NCI-H1417 treated with DMSO at 0.1 percent for 48 hours (cell line): ENCODE measurements at places on chromosomes 5 and 9.

- no peak for DNase-seq
These were observed 50.8 kb downstream of the DMRT2 start for GRCh38 chr9:1100945-1101344.

DNA sequence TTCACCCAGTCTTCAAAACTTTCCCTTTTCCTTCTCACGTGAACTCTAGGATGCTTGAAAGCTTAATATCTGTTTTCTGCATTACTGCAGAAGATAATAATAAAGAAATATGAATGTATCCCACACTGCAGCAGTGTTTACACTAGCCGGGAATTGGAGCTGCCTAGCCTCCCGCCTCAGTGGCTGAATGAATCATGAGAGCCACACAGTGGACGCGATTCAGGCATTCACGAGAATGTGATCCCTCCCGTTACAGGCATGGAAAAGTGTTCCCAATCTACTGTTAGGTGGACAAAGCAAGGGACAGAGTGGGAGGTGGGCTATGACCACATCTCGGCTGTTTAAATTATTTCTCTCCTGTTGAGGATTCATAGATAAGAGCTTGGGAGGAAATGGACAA lies 69.4 kb upstream of the CTSL start:
- no peak for DNase-seq

DNA sequence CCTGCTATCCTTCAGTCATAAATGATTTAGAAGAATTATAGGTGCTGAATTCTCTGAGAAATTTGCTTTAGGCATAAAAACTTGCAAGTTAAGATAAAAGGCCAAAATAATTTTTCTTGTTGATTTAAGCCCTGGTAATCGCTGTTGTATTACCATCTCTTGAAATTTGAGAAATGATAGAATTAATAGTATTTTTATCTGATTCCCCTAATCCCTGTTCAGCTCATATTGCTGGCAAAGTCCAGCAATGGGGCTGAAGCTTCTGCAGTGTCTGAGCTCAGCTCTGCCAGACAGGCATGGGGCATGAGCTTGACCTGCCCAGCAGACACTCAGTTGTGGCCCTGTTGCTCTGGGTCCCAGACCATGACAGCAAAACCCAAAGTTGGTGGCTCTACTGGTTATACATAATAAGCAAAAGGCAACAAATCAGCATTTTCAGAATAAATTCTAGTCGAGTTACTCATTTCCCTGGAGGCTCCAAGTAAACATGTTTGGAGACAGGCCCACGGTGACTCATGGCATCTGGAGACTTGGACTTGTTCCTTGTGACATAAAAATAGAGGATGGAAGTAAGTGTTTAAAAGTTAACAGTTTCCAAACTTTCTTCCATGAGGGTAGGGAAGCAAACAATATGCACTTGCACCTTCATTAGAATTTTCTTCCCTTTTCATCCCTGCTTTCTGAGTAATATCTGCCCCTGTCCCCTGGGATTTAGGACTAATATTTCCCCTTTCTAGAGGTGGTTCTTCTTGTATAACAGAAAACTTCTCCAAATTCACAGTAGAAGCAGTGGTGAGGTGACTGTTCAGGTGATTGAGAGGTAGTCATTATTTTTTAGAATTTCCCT lies 60.2 kb upstream of the SLC2A8 start:
- no peak for DNase-seq

DNA sequence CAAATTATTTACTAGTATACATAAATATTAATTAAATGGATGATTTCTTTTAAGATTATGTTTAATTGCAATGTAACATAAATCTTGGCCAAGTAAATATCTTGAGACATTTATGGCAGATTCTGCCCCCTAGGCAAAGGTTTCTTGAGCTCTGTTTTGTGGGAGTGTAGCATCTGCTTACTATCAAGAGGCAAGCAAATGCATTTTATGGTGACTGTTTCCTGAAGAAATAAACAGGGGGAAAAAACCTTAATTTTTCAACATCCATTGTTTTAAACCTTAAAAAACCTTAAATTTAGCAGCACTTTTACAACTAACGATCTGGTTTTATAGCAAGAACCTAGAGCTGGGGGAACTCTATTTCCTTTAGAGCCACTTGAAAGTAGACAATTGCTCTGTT lies 25.7 kb upstream of the FREM1 start:
- no peak for DNase-seq

DNA sequence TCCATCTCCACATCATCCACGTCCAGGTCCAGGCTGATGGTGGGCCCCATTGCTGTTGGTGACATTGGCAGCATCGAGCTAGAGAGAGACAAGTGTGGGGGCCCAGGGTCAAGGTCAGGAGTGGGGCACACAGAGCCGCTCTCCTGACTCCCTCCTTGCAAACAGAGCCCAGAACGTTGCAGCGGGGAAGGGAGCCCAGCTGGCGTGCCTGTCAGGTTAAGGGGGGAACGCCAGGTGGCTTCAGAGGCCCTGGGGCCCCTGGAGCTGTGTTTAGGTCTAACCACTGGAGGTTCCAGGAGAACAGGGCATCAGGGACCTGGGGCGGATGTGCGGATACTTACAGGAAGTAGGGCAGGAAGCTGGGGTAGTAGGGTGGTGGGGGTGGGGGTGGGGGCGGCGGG lies 7.5 kb downstream of the RNF44 start:
- DNase-seq = no peak
